ENCODE measurements at places on chromosomes 4 and X.

DNA sequence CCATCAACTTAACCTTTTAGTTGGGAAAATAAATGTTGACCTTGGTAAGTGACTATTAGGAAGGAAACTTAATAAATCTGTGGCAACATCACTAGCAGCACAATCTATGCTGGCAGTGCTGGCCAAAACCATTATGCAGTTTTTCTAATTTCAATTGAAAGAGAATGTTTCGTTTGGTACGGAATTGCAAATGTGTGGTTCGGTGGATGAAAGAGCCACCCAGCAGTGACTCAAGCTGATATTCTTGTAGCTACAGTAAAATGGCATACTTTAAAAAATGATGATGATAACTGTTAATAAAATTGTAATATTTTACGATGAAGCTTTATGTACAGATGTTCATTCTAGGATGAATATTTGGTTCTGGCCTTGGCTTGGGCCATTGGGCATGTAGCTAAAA is 40.7 kb upstream of the AP1S2 start:
- no peak for DNase-seq

GRCh38 chr4:26296021-26296420 is 24.8 kb upstream of the RBPJ start:
- no peak for DNase-seq

GRCh38 chr4:4330794-4331193 is 40.7 kb downstream of the ZBTB49 start:
- no peak for DNase-seq

DNA sequence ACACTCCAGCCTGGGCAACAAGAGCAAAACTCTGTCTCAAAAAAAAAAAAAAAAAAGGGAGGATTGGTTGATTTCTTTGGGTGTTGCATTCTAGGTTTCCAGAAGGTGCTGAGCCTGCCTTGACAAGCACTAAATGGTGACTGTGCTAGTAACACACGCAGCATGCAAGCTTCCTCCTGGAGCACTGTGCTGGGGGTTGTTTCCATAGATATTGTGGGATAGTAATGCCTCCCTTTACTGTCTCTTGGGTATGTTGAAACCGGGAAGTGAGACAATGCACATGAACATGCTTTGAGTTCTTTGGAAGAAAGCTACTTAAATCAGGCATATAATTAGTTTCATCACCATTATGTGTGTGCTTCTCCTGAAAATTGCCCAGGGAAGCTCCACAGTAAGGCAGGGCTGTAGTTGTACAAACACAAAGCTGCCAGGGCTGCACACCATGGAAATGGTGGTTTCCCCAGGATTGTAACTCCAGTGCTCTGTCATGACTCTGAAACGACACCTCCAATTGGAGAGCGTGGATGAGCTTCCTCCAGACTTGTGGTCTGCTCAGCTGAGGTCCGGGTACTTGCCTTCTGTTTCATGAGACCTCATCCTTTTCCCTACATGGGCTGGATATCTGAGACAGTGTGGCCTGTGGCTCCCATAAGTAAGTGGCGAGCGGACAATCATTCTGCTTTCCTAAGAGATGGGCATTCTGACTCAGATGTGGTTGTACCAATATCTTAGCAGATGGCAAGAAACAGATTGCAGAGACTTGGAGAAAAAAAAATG is 31.5 kb upstream of the STOX2 start:
- no peak for DNase-seq

- no peak for DNase-seq
Measured at GRCh38 chr4:17194586-17194985, 296.1 kb upstream of the LDB2 start.

- DNase-seq, result no peak
Measured at GRCh38 chr4:25320773-25321172, 8.2 kb downstream of the ZCCHC4 start.

DNA sequence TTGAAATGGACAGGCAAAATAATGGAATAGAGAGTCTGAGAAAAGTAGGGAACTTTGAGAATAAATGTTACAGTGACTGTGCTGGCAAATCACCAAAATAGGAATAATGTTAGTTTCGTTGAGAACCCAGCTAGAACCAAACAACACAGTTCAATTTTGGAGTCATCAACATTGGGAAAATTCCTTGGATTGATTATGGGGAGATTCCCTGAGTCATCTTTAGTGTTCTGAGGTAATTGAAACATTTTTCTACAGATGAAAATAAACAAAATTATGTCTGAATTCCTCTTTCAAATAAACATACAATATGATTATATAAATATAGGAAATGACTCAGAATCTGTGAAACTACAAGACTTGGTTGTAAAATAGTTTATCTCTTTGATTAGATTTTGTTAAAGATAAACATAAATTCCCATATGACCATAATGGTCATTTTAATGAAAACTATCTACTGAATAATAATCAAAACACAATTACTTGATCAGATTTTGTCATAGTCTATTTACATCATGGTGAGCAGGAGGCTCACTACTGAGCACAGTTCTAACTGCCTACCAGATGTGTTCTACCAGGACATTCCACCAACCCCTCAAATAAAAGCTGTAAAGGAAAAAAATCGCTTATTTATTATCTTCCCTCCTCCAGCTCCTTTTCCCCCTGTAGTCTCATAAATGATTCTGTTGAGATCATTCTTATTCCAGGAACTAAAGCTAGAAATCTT is 51.4 kb upstream of the GABRA2 start:
- no peak for DNase-seq

DNA sequence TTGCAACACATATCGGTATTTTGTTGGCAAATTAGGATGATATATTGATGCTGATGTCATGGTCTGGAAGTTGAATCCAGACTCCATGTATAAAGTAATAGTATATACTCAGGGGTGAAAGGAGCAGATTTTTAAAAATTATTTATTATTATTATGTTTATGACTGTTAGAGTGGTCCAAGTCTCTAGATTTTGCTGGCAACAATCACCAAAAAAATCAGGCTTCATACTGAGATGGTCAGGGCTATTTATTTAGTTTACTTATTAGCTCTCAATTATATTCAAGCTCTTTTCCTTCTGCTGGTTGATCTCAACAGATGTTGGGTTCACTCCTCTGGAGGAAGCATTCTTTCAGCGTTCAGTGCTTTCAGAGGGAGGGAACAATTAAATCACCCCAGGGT is 73.9 kb upstream of the VCX3B start:
- no peak for DNase-seq

DNA sequence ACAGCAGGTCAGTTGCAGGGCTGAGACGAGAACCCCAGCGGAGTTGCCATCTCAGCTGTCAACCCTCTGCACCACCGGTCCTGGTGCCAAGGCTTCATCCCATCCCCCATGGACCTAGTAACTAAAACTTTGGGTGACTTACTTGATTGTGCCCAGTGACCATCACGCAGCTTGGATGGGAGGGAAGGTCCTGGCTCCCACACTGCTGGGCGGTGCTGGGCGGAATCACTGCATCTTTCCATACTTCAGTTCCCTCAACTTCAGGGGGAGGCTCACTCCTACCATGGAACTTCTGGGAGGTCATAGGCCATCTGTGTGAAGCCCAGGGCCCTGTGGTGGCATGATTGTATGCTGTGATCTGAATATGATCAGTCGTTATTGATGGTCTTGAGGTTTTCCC is 26.2 kb upstream of the JAKMIP1 start:
- DNase-seq, result no peak

DNA sequence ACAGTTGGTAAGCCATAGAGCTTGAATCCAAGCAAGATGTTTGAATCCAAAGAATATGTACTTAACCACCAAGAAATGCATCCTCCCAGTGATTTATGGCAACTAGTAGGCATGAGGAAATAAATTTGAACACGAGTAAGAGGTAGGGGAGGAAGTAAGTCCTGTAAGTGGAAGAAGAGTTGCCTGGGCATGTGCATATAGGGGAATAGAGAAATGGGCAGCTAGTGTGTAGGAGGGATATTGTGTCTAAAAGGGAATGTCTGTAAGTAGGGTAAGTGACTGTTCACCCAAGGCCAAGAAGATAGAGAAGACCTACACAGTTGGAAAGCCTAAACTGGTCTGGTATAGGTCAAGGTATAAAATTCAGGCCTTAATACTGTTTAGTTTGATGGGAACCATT is 4.6 kb downstream of the SH3BGRL start:
- no peak for DNase-seq

DNA sequence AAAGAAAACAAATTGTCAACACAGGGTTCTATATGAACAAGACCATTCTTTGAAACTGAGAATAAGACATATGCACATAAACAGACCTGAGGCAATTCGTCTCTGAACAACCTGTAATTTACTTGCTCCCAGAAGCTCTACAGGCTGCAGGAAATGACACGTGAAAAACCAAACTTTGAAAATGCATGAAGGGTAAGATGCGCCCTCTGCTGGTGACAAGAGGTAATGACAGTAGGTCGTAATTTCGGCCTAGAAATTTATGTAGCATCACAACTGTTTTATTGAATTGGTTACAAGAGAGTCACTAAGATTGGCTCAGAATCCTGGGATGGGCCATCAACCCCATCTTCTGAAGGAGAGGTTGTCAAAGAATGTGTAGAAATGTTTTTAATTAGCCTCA is 276.5 kb downstream of the PPP4R3C start:
- DNase-seq, result peak; percentile 19

GRCh38 chr4:95155759-95156451 is 392.9 kb downstream of the UNC5C start:
- DNase-seq, result peak; percentile 20

GRCh38 chr4:88178626-88179231 is 20.3 kb upstream of the ABCG2 start:
- no peak for DNase-seq

- DNase-seq, result no peak
Measured at GRCh38 chr4:121454251-121454979, 73.6 kb upstream of the QRFPR start.

GRCh38 chrX:86051741-86052140 is 4.4 kb upstream of the CHM start:
- no peak for DNase-seq

- DNase-seq, result no peak
Measured at GRCh38 chr4:19278665-19279064, 973.0 kb upstream of the SLIT2 start.

All from CD4-positive, alpha-beta T cell treated with Interleukin-6 at 100 ng/mL for 8 hours (primary cell).